Putamen (tissue), 1 donor: ENCODE measurements at places on chromosomes 5 and 9.

DNA sequence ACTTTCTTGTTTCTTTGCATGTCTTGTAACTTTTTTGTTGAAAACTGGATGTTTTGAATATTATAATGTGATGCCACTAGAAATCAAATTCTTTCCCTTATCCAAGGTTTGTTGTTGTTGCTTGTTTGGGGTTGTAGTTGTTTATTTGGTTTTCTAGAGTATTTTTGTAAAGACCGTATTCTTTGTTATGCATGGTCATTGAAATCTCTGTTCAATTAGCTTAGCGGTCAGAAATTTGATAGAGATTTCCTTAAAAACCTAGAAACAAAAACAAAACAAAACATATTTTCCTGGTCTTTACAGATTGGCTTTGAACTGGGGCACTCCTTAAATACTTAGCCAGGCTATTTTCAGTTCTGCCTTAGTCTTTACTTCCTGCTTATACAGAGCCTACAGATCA is 21.9 kb downstream of the SOX30 start:
- no peak for DNase-seq

DNA sequence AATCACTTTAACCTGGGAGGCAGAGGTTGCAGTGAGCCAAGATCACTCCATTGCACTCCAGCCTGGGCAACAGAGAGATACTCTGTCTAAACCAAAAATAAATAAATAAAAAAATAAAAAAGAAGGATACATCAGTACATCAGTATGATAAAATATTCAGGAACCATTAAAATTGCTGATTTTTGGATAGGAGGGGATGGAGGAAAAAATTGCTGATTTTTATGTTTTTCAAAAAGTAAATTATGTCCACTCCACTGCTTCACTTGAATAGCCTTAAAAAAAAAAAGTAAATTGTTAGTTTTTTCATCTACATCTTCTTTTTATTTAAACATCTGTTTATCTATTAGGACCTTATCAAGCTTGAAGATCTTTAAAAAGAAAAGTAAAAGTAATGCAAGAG is 7.4 kb upstream of the GAPVD1 start:
- no peak for DNase-seq

- no peak for DNase-seq
These were observed 169.5 kb downstream of the RGS3 start for GRCh38 chr9:113632776-113633590.

DNA sequence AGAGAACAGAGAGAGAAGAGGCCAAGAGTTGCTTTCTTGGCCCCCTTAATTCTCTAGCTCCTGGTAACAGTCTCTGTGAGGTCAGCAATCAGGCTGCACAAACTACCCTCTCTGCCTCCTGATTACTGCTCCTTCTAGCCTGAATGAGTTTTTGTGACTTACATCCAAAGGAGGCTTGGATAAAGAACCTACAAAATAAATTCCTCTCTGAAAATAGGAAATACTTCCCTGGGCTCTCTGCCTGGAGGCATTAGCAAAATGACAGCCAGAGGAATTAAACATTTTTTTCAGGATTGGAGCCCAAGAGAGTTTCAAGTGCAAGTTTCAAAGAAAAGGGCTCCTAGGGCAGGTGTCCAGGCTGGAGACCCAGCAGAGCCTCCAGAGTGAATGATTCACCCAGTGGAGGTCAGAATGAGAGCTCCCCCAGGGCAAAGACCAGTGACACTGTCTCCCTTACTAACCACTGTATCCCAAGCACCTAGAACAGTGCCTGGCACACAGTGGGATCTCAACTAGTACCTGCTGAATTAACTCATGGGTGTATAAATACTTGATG is 162.5 kb downstream of the SPOCK1 start:
- DNase-seq, result peak; percentile 21
